ENCODE measurements at places on chromosomes 16 and 17. TPM values are rescaled to one million over a fixed set of nuclear protein-coding genes. Genes with fewer than 3 reads are reported as not detected.

PSMD11 gene
- total RNA-seq: 221 TPM

KRT20 gene
- total RNA-seq: 0.47 TPM

HLF gene
- total RNA-seq: 0.34 TPM

DERL2 gene
- 119 TPM for total RNA-seq

SLC38A7 gene
- 18.7 TPM for total RNA-seq

KCNH4 gene
- total RNA-seq: 0.43 TPM

ZNF319 gene
- 17.8 TPM for total RNA-seq

PRSS8 gene
- 0.27 TPM for total RNA-seq

ADGRG3 gene
- 0.79 TPM for total RNA-seq

TBC1D3E gene
- total RNA-seq: not detected

ZNF668 gene
- total RNA-seq: 14.6 TPM

TERB1 gene
- not detected for total RNA-seq

SCIMP gene
- total RNA-seq: not detected

SMIM5 gene
- 0.83 TPM for total RNA-seq

Data from A549 treated with DMSO at 1 μM for 4 hours (cell line).